Osteocyte (in vitro differentiated cells): ENCODE measurements at places on chromosomes 6 and 20. TPM values are rescaled to one million over a fixed set of nuclear protein-coding genes. Genes with fewer than 3 reads are reported as not detected.
A peak's percentile ranks its signal among the peaks of the same experiment; 100 is the strongest.

DNA sequence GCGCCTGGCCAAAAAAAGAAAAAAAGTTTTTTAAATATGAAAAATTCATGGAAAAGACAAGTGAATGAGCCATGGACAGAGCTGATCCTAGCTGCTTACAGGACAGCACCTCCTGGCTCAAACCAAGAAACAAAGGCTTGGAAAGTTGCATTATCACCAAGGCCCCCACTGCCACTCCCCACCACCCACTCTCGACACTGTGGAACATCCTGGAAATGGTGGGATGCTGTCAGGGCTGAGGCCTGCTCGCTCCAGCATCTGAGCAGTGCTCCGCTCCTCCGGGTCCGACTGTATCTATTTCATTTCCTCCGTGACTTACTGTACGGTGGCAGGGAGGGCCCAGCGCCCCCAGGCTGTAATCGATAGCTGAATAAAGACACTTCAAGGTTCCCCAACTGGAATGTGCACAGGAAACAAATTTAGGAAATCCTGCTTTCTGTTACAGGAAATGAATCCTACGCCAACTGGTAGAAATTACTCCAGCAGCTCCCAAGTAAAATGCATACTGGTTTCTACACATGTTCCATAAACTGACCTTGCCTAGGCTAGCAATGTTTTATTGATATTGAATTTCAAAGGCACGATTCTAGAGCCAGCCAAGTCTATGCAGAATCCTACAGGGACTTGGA, 109.5 kb upstream of the NFATC2 start:
- peaks cover 9% of the 10 kb centered on the region for H3K4me1 ChIP-seq
- no peaks in the 10 kb centered on the region for H3K27me3 ChIP-seq
- DNase-seq: no peak
- H3K36me3 ChIP-seq: peaks cover 29% of the 10 kb centered on the region

DNA sequence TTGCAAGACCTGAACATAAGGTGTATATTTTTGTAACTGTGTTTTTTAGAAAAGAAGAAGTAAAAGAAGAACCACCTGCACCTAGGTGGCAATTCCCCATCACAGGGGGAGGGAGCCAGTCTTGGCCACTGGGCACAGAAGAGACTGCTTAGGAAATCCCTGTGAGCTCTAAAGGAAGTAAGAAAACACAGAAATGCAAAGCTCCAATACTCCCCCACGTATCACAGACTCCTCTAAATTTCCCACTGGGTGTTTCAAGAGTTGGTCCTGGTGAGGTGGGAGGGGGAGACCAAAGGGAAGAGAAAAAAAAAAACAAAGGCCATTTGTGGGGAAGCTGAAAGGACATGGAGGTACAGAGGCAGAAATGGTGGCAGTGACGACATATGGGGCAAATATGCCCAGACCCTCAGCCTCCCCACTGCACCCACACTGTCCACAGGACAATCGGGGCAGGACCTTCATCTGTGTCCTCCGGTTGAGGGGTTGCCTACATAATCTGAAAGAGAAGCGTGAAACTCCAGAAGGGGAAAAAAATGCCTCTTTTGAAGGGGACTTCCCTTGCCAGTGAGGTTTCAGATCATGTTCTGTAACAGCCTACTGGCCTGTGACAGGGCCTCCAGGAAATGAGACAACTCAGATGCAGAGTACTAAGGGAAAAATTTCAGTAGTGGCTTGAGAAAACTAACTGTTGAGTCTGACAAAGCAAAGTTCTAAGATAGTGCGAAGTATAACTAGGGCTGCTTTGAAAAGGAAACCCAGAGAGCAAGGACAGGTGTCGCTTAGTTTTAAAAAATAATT, 226.2 kb upstream of the MARCKS start:
- H3K4me3 ChIP-seq: no peak overlapping the region
- no peaks in the 10 kb centered on the region for H3K36me3 ChIP-seq
- H3K27me3 ChIP-seq: no peaks in the 10 kb centered on the region
- peaks cover 68% of the 10 kb centered on the region for H3K4me1 ChIP-seq
- peak overlapping the region; percentile 98 for H3K27ac ChIP-seq

DNA sequence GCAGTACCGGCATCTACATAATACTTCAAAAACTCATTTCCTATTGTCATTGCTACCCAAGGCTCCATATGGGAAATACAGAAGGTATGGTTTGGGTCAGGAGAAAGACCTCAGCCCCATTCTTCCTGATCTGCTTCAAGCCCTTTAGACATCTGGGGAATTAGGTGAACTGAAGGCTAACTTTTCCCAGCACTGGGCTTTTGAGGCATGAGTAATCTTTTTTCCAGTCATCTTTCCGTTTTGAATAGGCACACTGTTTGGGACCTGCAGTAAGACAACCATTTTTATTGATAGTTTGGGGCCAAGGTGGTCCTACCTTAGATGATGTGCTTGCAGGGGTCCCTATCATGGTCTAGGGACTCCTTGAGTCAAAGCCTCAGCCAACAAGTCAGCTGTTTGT, 198.4 kb downstream of the HAO1 start:
- H3K4me1 ChIP-seq: no peaks in the 10 kb centered on the region

GRCh38 chr20:32077190-32077589, 25.1 kb downstream of the HCK start:
- no peaks in the 10 kb centered on the region for H3K4me1 ChIP-seq
- no peak overlapping the region for H3K4me3 ChIP-seq
- no peak for DNase-seq
- H3K27me3 ChIP-seq: peaks cover 26% of the 10 kb centered on the region
- H3K36me3 ChIP-seq: no peaks in the 10 kb centered on the region
- H3K27ac ChIP-seq: no peak overlapping the region

DNA sequence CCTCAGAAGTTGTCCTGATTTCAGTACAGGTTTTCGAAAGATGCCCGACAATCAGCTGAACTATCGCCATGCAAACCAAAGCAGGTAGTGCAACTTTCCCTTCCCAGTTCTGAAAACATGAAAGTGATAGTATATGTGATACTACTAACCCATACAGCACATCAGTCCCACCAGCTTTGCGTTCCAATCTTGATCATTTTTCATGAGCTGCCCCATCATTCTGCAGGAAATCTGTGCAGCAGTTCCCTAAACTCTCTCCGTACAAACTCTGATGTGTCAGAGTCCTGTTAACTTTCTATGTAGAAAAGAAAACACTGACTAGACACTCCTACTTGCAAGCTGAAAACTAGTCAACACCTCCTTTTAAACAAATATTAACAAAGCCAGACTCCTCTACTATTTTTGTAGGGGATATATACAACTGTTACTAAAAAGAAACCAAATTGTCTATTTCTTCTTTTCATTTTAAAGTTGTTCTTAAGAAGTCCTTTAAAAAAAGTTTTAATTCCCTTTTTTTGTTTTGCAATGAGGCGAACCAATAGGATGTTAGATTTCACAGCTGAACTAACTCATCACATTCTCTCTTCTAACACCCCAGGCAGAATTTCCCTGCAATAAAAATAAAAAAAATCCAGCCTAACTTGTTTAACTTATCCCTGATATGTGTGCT, 99.6 kb upstream of the DST start:
- H3K4me3 ChIP-seq: peak overlapping the region; percentile 65
- no peak for DNase-seq
- peak overlapping the region; percentile 75 for H3K27ac ChIP-seq
- peaks cover 41% of the 10 kb centered on the region for H3K4me1 ChIP-seq
- H3K27me3 ChIP-seq: no peaks in the 10 kb centered on the region

DNA sequence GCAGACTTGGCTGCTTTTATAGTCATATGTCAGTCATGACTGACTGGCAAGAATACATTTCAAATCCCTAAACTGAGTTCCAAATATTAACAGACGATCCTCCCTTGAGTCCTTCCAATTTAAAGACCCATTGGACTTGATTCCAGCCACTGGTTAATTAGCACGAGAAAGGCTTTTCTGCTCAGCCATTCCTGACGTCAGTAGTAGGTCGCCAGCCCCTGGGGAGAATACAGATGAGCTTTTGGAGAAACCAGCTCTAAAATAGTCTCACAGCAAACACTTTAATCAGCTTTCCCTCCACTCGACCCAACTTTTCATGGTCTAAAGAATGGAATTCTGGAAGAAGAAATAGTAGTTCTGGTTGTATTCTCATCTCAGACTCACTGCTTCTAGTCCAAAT, 91.6 kb downstream of the SLC22A3 start:
- no peak for DNase-seq
- no peak overlapping the region for H3K27ac ChIP-seq
- peaks cover 58% of the 10 kb centered on the region for H3K27me3 ChIP-seq
- H3K4me3 ChIP-seq: no peak overlapping the region

- H3K27ac ChIP-seq: peak overlapping the region; percentile 72
- no peak for DNase-seq
- no peaks in the 10 kb centered on the region for H3K27me3 ChIP-seq
- peaks cover 41% of the 10 kb centered on the region for H3K4me1 ChIP-seq
Observed at GRCh38 chr6:111734068-111735061, 128.7 kb upstream of the TRAF3IP2 start.

- H3K4me1 ChIP-seq: no peaks in the 10 kb centered on the region
- no peaks in the 10 kb centered on the region for H3K27me3 ChIP-seq
- no peak overlapping the region for H3K4me3 ChIP-seq
- H3K36me3 ChIP-seq: no peaks in the 10 kb centered on the region
Observed at GRCh38 chr20:7264137-7264536, 496.7 kb downstream of the BMP2 start.

Gene CLIC1
- total RNA-seq: 230 and 242 TPM in 2 replicates

DNA sequence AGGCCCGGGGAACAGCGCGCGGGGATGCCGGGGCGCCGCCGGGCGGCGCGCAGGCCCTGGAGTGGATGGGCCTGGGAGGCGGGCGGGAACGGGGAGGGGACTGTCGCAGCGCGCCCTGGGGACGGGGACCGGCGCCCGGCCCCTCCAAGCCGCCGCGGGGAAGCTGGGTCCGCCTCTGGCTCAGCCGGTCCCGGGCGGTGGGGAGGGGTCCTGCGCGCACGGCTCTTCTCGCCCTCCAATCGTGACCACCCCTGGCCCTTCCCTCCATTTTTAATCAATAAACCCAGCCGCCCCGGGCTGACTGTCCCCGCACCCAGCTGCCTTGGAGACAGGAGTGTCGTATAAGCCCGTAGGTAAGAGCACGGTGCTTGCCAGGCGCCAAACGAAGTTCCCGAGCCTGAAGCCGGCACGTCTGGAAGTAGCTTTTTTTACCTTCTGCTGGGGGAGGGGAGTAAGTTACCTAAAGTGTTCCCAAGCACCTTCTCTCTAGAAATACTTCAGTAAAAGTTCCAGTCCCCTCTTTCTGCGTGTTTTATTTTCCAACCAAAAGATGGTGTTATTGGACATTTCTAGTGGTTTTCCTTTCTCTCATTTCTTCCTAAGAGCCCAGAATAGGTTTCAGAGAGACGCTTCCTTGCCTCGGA, 780 bp upstream of the TAF4 start:
- no peak for DNase-seq
- H3K27me3 ChIP-seq: peaks cover 7% of the 10 kb centered on the region
- peaks cover 32% of the 10 kb centered on the region for H3K4me1 ChIP-seq
- H3K36me3 ChIP-seq: no peaks in the 10 kb centered on the region
- peak overlapping the region; percentile 94 for H3K27ac ChIP-seq

- H3K27me3 ChIP-seq: no peaks in the 10 kb centered on the region
- H3K4me1 ChIP-seq: peaks cover 15% of the 10 kb centered on the region
- H3K27ac ChIP-seq: no peak overlapping the region
Observed at GRCh38 chr6:20572940-20573339, 38.7 kb downstream of the CDKAL1 start.

GRCh38 chr20:9616833-9617461, 102.6 kb downstream of the LAMP5 start:
- no peaks in the 10 kb centered on the region for H3K36me3 ChIP-seq
- no peak for DNase-seq
- no peak overlapping the region for H3K27ac ChIP-seq
- peaks cover 4% of the 10 kb centered on the region for H3K4me1 ChIP-seq
- H3K27me3 ChIP-seq: peaks cover 27% of the 10 kb centered on the region
- no peak overlapping the region for H3K4me3 ChIP-seq

DNA sequence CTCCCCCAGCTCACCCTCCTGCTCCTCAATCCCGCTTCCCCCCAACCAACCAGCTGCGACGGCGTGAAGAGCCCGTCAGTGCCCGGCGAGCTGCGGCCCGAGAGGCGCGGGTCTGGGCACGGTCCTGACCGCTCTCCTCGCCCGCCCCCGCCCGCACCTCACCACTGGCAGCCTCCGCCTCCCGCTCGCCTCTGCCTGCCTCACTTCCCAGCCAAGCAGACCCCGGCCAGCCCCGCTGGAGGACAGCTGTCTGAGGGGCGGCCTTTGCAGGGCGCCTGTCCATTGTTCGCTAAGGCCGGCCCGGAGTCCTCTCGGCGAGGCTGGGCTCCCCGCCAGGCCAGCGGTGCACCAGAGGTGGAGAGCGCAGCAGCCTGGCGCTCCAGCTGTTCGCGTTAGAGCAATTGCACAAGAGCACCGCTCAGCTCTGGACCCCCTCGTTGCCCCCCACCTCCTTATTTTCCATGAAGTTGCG, 1.3 kb downstream of the SOBP start:
- H3K36me3 ChIP-seq: no peaks in the 10 kb centered on the region
- peaks cover 23% of the 10 kb centered on the region for H3K27me3 ChIP-seq
- H3K4me3 ChIP-seq: no peak overlapping the region
- H3K4me1 ChIP-seq: peaks cover 20% of the 10 kb centered on the region
- no peak for DNase-seq

Gene ATXN1
- total RNA-seq: 51.6 and 54.4 TPM in 2 replicates

Gene ARMH2
- not detected in 2 replicates for total RNA-seq

DNA sequence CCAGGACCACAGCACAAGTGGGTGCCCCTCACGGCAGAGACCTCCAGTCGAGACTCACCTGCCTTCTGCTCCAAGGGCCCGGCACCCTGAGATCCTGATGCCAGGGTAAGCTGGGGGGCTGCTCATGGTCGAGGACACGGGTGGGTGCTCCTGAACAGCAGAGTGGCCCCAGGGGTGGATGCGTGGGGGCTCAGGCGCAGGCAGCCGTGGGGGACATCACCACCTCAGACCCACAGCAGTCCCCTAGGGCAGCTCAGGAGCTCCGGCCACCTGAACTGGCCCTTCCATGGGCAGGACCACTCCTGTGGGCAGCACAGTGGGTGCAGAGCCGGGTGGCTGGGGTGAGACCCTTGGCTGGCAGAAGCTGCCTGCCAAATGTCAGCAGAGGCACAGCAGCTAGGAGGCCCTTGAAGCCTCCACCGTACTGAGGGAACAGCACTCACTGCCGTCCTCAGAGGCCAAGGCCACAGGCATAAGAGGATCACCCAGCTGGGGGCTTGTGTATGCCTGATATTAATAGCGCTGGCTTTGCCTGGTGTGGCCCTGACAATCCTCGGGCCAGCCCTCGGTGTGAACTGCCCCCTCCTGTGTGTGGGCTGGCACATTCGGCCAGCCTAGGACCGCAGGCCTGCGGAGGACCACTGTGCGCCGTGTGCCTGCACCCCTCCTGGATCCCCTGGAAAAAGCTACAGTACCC, 5.4 kb downstream of the UCKL1 start:
- no peaks in the 10 kb centered on the region for H3K27me3 ChIP-seq
- no peaks in the 10 kb centered on the region for H3K36me3 ChIP-seq
- H3K4me1 ChIP-seq: peaks cover 55% of the 10 kb centered on the region
- no peak for DNase-seq
- no peak overlapping the region for H3K27ac ChIP-seq

Gene NKX2-2
- total RNA-seq: not detected in 2 replicates

- H3K4me1 ChIP-seq: no peaks in the 10 kb centered on the region
- no peaks in the 10 kb centered on the region for H3K36me3 ChIP-seq
- no peak overlapping the region for H3K4me3 ChIP-seq
- DNase-seq: no peak
- no peak overlapping the region for H3K27ac ChIP-seq
Observed at GRCh38 chr6:45837541-45838200, 178.0 kb downstream of the CLIC5 start.

- H3K27ac ChIP-seq: peak overlapping the region; percentile 33
- no peak overlapping the region for H3K4me3 ChIP-seq
- peaks cover 4% of the 10 kb centered on the region for H3K36me3 ChIP-seq
- peak; percentile 75 for DNase-seq
- peaks cover 38% of the 10 kb centered on the region for H3K4me1 ChIP-seq
- H3K27me3 ChIP-seq: no peaks in the 10 kb centered on the region
Observed at GRCh38 chr6:160139420-160139851, 17.8 kb downstream of the SLC22A1 start.

Gene TXLNB
- total RNA-seq: 0.08 TPM in 1 of 2 replicates, not detected in the other
